Ovary (tissue), 10 donors: ENCODE measurements at places on chromosomes 16 and 17. TPM values are rescaled to one million over a fixed set of nuclear protein-coding genes. Genes with fewer than 3 reads are reported as not detected.

- H3K27me3 ChIP-seq, result no peaks in the 10 kb centered on the region
- peak overlapping the region; percentile 94 for H3K4me3 ChIP-seq
- H3K4me1 ChIP-seq, result peaks cover 16% of the 10 kb centered on the region
- peak; percentile 47 for DNase-seq
- no peak overlapping the region for H3K27ac ChIP-seq
Observed at GRCh38 chr17:75517297-75517865, 1.1 kb downstream of the TSEN54 start.

- no peak overlapping the region for H3K4me3 ChIP-seq
- H3K36me3 ChIP-seq, result no peaks in the 10 kb centered on the region
- peaks cover 7% of the 10 kb centered on the region for H3K4me1 ChIP-seq
- H3K27ac ChIP-seq, result no peak overlapping the region
- DNase-seq, result no peak
Observed at GRCh38 chr16:78953526-78953925, 647.0 kb downstream of the MAF start.

DNA sequence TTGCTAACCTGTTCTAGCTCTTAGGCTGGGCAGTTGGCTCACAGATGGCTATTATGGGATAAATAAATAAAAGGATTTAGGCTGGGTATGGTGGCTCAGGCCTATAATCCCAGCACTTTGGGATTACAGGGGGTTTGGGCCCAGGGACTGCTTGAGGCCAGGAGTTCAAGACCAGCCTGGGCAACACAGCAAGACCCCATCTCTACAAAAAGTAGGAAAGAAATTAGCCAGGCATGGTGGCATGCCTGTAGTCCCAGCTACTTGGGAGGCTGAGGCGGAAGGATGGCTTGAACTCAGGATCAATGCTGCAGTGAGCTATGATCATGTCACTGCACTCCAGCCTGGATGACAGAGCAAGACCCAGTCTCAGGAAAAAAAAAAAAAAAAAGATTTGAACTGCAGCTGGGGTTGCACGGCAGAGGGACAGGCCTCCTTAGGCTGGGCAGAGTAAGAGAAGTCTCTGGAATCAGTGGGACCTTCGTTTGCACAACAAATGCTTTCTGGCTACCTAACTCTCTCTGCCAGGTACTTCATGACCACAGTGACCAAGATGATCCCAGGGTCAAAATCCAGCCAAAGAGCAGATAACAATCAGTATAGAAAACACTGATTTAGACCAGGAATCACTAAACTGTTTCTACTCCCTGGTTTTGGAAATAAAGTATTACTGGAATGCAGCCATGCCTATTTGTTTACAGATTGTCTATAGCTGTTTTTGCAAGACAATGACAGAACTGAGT is 6.8 kb downstream of the RUSF1 start:
- no peaks in the 10 kb centered on the region for H3K36me3 ChIP-seq
- no peak for DNase-seq
- H3K27ac ChIP-seq, result no peak overlapping the region
- H3K4me1 ChIP-seq, result no peaks in the 10 kb centered on the region
- H3K4me3 ChIP-seq, result no peak overlapping the region

The HOXB4 gene
- 0.13 TPM for polyA plus RNA-seq

The RND2 gene
- 2.7 TPM for polyA plus RNA-seq

DNA sequence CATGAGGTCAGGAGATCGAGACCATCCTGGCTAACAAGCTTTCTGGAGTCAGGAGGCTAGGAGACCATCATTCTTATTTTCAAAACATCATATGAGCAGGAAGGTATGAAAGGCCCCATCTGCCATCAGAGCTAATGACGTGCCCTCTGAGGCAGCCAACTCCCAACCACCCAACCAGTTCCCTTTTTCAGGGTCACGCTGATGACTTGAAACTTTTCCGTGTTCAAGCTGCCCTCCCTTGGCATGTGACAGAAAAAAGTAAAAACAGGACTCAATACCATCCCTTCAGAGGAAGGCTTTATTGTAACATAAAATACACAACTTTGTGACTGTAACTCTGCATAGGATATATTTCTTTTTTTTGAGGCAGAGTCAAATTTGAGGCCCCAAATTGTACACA is 4.6 kb upstream of the GHDC start:
- no peak overlapping the region for H3K4me3 ChIP-seq
- H3K27me3 ChIP-seq, result no peaks in the 10 kb centered on the region
- DNase-seq, result no peak
- H3K36me3 ChIP-seq, result no peaks in the 10 kb centered on the region
- H3K27ac ChIP-seq, result no peak overlapping the region

DNA sequence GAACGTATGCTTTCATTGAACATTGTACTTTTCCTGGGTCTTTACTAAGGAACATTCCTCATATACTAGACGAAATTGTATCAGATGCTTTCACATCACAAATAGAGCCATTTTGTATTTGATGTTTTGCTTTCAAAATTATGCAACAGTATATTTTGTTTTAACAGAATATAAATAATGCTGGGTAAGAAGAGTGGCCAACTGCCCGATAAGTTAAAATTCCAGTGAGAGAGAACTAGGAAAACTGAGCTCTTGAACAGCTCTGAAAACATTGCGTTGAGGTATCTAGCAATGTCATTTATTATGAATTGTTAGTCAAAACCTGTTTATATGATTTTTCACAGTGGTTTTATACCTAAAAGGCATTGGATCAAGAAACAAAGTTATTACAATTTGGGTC is 50.8 kb downstream of the USP10 start:
- peaks cover 25% of the 10 kb centered on the region for H3K4me1 ChIP-seq
- DNase-seq, result no peak
- H3K4me3 ChIP-seq, result no peak overlapping the region
- no peaks in the 10 kb centered on the region for H3K36me3 ChIP-seq

The SYNGR3 gene
- polyA plus RNA-seq, result 0.42 TPM

DNA sequence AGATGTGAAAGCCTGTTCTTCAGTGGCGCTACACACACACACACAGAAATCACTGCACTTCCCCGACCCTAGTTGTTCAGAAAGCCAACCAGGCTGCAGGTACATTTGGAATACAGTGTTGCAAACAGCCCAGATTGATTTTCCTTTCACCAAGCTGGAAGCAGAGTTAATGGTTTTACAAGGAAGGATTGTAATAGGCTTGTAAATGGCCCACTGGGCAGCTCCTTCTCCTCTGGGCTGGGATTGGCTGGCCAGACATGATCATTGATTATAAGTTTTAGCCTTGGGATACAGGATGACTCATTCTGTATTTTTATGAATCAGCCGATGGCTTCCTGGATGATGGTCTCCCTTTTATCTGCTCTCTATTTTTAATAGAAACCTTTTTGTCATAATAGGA is 2.5 kb downstream of the VAT1L start:
- H3K4me1 ChIP-seq, result peaks cover 2% of the 10 kb centered on the region
- no peak overlapping the region for H3K4me3 ChIP-seq
- H3K36me3 ChIP-seq, result no peaks in the 10 kb centered on the region
- H3K27ac ChIP-seq, result no peak overlapping the region
- H3K27me3 ChIP-seq, result no peaks in the 10 kb centered on the region

The PRSS33 gene
- not detected for polyA plus RNA-seq

DNA sequence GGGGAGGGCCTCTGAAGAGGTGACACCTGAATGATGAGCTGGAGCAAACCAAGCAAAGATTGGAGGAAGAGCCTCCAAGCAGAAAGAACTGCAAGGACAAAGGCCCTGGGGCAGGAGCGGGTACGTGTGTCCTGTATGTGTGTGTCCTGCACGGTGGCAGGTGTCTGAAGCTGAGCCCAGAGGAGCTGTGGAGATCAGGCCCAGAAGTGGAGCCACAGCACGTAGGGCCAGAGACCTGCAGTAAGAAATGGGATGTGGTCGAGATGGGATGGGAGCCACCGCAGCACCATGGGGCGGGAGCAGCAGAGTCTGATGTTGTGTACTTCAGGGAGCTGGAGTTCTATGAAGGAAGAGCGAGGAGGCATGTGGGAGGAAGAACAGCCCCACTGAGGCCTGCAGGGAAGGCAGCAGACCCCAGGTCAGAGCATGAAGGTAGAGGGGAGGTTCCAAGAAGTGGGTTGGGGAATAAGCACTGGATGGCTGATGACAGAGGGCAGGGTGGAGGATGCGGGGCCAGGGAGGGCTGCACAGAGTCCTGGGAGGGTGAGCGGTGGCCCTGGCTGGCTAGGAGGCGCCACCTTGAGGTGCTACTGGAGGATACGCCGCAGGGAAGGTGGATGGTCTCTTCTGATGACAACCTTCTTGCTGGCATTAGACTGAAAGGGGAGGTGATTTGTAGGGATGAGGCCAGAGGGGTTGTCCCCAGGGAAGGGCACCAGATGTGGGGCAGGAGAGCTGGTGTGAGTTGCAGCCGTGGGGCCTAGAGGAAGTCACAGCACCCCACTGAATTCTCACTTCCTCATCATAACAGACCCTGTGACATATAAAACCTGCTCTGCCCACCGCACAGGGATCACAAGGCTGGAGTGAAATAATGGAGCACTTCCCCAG is 10.6 kb upstream of the CETP start:
- H3K4me1 ChIP-seq, result no peaks in the 10 kb centered on the region
- no peaks in the 10 kb centered on the region for H3K36me3 ChIP-seq

The MYCBPAP gene
- polyA plus RNA-seq, result 3.2 TPM

DNA sequence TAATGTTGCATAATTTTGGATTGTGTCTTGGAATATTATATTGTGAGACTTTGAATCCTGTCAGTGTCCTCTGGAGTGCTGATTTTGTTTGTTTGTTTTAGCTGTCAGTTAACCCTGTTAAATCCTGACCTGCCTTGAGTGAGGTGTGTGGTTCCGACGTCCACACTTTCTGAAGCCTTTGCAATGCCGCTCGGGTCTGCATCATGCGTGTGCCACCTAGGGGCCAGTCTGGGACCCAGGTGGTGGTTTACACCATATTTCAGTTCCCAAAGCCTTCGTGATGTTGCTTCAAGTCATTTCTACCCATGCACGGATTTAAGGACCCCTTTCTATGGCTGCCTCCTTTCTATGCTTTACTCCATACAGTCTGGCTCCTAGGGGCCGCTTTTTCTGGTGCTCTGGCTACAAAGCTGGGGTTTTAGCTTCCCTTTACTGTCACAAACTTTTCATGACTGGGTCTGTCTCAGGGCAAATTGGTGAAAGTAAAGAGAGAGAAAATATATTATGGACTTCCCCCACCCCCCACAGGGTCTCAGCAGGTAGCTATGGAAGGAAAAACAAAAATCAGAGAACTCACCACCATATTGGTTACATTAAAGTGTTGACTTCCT is 11.4 kb upstream of the OR4D1 start:
- no peak overlapping the region for H3K27ac ChIP-seq
- H3K36me3 ChIP-seq, result no peaks in the 10 kb centered on the region
- no peaks in the 10 kb centered on the region for H3K4me1 ChIP-seq
- H3K27me3 ChIP-seq, result no peaks in the 10 kb centered on the region
- H3K4me3 ChIP-seq, result no peak overlapping the region

GRCh38 chr17:58452738-58453137 is 35.4 kb upstream of the RNF43 start:
- H3K27ac ChIP-seq, result no peak overlapping the region
- DNase-seq, result no peak
- no peaks in the 10 kb centered on the region for H3K4me1 ChIP-seq

DNA sequence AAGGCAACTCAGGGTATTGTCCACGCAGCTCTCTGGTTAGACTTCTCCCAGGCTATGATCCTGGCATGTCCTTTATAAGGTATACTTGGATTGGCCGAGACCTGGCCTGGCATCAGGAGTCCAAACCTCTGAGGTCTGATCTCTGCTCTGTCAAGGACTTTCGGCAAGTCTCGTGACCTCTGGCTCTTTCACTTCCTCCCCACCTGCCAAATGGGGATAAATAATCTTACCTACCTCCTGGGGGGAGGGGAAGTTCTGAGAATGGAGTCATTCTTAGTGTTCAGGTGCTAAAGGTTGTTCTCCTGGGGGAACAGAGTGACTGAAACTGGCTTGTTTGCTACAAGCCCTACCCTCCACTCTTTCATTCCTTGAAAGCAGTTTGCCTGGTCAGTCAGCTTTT is 7.6 kb downstream of the ATXN1L start:
- DNase-seq, result no peak
- H3K27me3 ChIP-seq, result no peaks in the 10 kb centered on the region
- H3K4me3 ChIP-seq, result no peak overlapping the region
- no peaks in the 10 kb centered on the region for H3K4me1 ChIP-seq

The SLC35G6 gene
- not detected for polyA plus RNA-seq

- no peaks in the 10 kb centered on the region for H3K27me3 ChIP-seq
- no peak for DNase-seq
- no peak overlapping the region for H3K27ac ChIP-seq
- H3K36me3 ChIP-seq, result no peaks in the 10 kb centered on the region
- H3K4me1 ChIP-seq, result no peaks in the 10 kb centered on the region
Observed at GRCh38 chr16:20598832-20599469, 22.8 kb upstream of the ACSM2B start.

DNA sequence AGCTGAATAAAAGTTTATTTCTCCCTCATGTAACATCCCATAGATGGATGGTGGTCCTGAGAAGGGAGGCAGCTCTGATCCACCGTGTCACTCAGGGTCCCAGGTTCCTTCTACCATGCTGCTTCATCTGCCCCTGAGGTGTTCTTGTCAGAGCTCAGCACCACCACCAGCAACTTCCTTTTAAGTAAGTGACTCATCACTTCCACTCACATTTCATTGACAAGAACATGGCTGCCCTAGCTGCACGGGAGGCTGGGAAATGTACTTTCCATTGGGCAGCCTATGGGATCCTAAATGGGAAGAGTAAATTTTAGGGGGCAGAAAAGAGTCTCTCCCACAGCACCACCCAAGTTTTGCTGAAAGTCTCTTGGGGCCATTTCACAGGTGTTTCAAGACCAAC is 134.7 kb downstream of the USP31 start:
- H3K27ac ChIP-seq, result no peak overlapping the region
- no peaks in the 10 kb centered on the region for H3K4me1 ChIP-seq
- no peaks in the 10 kb centered on the region for H3K27me3 ChIP-seq
- no peak overlapping the region for H3K4me3 ChIP-seq
- DNase-seq, result no peak

DNA sequence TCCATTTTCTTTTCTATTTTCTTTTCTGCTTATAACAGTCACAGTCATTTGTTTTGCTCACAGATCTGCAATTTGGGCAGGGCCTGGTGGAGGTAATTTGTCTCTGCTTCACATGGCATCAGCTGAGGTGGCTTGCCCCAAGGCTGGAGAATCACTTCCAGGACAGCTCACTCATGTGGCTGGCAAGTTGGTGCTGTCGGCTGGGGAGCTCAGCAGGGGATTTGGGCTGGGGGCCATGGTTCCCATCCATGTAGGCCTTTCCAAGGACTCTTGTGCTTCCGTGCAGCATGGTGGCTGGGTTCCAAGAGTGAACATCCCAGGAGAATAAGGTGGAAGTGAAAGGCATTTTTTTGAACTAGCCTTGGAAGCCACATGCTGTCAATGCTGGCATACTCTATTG is 85.7 kb downstream of the MGAT5B start:
- H3K4me1 ChIP-seq, result no peaks in the 10 kb centered on the region
- H3K27ac ChIP-seq, result no peak overlapping the region
- no peak overlapping the region for H3K4me3 ChIP-seq
- DNase-seq, result no peak

DNA sequence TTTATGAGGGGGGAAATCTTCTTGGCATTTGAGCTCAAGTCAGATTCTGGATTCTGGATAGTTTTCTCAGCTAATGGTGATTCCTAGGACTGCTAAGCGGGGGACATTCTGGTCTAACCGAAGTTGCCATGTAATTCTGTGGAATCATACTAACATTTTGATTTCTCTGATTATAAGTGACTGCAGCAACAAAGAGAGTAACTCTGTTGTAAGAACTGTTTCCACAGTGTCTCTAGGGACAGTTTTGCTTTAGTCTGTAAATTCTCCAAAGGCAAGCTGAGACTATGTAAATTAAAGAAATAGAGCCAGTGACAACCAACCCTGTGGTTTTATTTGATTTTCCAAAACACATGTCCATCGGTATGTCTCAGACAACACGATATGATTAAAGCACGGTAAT is 286.2 kb downstream of the IRX3 start:
- H3K27ac ChIP-seq, result no peak overlapping the region
- no peaks in the 10 kb centered on the region for H3K36me3 ChIP-seq
- no peak overlapping the region for H3K4me3 ChIP-seq
- no peaks in the 10 kb centered on the region for H3K27me3 ChIP-seq
- DNase-seq, result no peak
- no peaks in the 10 kb centered on the region for H3K4me1 ChIP-seq
